ENCODE measurements at places on chromosomes 2 and 18. TPM values are rescaled to one million over a fixed set of nuclear protein-coding genes. Genes with fewer than 3 reads are reported as not detected.

DNA sequence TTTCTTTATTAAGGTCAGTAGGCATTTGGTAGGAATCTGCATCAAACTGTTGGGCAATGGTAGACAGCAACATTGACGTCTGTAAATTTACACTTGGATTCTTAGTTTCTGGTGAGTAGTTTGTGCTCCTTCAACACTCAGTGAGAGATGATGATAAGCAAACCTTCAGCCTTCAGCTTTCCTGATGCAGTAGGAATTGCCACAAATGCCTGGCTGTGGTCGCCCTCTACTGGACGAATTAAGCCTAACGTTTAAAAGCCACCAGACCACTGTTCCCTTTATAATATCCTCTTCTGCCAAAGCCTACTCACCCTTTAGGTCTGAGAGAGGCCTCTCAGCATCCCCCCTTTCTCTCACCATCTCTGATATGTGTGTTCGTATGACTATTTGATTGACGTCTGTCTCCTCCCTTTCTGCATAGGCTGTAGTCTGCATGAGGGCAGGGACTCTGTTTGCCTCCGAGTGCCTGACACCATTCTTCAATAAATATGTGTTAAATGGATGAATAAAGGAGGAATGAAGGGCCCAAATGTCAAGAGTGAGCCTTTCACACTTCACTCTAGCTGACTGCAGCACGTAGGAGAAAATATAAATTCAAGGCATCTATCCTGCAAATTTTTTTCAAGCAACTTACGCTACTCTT, 47.0 kb upstream of the PLEKHM3 start:
- no peaks in the 10 kb centered on the region for H3K4me1 ChIP-seq
- H3K27ac ChIP-seq = no peak overlapping the region
- H3K27me3 ChIP-seq = peaks cover 11% of the 10 kb centered on the region
- no peaks in the 10 kb centered on the region for H3K36me3 ChIP-seq

GRCh38 chr2:86314125-86314524, 23.3 kb downstream of the REEP1 start:
- no peaks in the 10 kb centered on the region for H3K4me1 ChIP-seq
- H3K36me3 ChIP-seq = no peaks in the 10 kb centered on the region
- H3K27ac ChIP-seq = no peak overlapping the region
- no peak overlapping the region for H3K4me3 ChIP-seq

DNA sequence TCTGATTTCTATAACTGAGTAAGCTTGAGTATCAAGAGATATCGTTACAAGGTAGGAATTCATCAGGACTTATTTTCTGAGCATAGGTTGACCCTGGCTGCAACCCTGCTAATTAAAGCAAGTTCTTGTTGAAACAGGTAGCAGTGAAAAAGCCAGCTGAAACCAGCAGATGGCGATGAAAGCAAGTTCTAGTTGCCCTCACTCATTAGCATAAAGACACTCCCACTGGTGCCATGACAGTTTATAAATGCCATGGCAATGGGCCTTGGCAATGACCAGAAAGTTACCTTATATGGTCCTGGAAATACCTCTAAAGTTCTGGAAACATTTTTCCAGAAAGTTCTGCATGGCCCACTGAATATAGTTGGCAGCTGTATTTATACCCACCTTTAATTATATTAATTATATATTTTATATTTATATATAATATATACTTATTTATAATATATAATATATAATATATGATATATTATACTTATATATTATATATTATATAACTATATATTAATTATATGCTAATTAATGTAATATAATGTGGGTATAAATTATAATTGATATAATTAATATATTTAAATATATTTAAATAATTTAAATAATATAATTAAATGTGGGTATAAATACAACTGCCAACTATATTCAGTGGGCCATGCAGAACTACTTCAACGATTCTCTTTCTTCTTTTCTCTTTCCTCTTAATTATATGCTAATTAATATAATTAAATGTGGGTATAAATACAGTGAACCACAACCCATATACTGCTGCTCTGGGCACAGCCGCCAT, 188.0 kb downstream of the CDH7 start:
- H3K27me3 ChIP-seq = no peaks in the 10 kb centered on the region
- H3K4me1 ChIP-seq = no peaks in the 10 kb centered on the region
- no peak overlapping the region for H3K4me3 ChIP-seq
- no peak for DNase-seq
- H3K36me3 ChIP-seq = no peaks in the 10 kb centered on the region
- no peak overlapping the region for H3K27ac ChIP-seq

- H3K4me1 ChIP-seq = no peaks in the 10 kb centered on the region
- peaks cover 5% of the 10 kb centered on the region for H3K27me3 ChIP-seq
- H3K4me3 ChIP-seq = no peak overlapping the region
Observed at GRCh38 chr2:186531257-186531775, 45.3 kb downstream of the ZC3H15 start.

GRCh38 chr2:170152421-170152820, 25.5 kb upstream of the MYO3B start:
- H3K4me3 ChIP-seq = no peak overlapping the region
- no peak overlapping the region for H3K27ac ChIP-seq
- DNase-seq = no peak
- peaks cover 2% of the 10 kb centered on the region for H3K27me3 ChIP-seq

- no peak overlapping the region for H3K4me3 ChIP-seq
- peaks cover 7% of the 10 kb centered on the region for H3K4me1 ChIP-seq
- peak; percentile 59 for DNase-seq
Observed at GRCh38 chr2:135916207-135916606, 40.0 kb upstream of the MCM6 start.

DNA sequence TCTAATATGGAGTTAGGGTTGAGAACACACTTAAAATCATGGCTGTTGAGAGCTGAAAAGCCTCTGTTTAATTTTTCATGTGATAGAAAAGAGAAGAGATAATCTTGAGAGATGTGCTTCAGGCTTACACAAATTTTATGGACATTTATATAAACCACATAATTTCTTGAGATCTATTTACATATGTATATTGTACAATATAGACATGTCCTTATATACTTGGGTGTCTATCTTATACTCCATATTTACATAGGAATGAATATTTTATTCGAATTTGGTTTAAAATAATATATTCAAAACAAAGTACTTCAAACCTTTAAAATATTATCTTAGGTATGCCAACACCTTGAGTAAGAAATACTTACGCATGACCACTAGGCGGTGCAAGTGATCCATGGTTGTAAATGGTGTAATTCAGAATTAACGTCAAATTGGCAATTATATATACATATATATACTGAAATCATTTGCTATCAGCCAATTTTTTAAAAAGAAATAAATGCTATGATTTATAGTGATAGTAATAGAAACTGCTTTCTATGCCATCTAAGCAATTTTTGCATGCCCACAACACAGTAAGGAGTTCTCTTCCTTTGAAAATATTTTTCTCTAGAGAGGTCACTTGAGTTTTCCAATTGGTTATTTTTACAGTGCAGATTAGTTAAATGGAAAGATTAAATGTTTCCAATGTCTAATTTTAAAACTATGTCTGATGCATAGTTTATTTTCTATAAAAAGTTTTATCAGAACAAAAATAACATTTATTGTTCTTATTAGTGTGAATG, 37.6 kb upstream of the SPAG16 start:
- no peaks in the 10 kb centered on the region for H3K27me3 ChIP-seq
- peaks cover 4% of the 10 kb centered on the region for H3K4me1 ChIP-seq
- no peaks in the 10 kb centered on the region for H3K36me3 ChIP-seq
- no peak overlapping the region for H3K4me3 ChIP-seq

DNA sequence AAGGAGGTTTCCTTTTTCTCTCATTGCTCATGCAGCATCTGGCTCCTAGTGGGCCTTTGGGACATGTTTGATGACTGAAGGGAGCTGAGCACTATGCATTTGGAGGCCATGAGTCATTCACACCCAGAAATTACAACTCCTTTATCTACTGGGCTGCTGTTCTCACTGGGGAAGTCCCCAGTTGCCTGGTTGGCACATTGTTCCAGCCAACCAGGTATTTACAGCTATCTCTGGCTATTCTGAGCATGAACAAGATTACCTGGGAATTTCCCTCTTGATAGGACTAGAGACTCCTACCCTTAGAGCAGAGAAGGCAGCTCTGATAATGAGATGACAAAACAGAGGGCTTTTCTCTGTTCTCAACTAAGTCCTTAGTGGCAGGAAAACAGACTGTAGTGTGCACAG, 206.5 kb downstream of the SETBP1 start:
- H3K27me3 ChIP-seq = no peaks in the 10 kb centered on the region
- DNase-seq = no peak
- no peak overlapping the region for H3K4me3 ChIP-seq
- no peaks in the 10 kb centered on the region for H3K4me1 ChIP-seq

DNA sequence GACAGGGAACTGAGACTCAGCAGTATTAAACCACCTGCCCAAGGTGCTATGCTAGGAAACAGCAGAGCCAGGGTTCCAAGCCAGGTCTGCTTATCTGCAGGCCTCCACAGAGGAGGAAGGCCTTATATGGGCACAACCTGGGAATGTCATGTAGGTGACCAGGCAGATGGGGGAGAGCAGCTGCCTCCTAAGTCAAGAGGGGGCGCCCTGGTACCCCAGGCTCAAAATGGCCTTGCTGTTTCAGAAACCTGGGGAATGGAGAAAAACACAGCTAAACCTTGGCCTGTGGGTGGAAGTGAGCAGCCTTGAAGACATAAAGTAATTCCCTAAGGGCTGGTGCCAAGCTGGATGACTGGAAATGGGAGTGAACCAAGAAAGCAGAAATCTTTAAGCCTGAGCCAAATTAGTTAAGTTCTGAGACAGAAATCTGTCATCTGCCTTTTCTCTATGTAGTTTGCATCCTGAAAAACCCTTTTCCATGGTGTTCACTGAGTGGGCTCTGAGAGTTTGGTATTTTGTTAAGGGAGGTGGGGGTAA, 79.1 kb downstream of the MAPK4 start:
- DNase-seq = no peak
- no peak overlapping the region for H3K4me3 ChIP-seq
- no peak overlapping the region for H3K27ac ChIP-seq
- no peaks in the 10 kb centered on the region for H3K4me1 ChIP-seq

DNA sequence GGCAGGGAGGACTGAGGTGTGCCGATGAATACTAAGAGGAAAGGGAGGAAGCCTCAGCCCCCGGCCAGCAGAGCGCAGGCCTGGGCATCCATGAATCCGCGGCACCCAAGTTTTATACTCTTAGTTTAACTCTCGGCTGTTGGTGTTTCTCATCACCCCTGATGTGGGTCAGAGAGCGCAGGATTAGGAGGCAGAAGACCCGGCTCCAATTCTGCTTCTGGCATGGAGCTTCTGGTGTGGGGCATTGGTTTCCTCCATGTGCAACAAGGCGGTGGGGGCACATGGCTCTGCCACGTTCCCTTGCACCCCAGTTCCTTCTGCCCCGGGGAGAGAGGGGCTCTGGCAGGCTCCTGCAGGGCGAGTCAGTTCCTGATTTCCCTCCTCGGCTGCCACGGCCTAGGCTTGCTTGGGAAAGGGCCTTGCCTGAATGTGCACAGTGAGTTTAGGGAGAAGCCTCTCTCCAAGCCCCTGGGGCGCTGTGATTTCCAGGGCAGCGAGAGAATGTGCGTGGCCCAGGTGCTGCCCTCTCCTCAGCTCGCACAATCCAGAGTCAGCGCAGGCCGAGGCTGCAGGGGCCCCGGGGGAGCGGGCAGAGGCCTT, 36.2 kb upstream of the DNMT3A start:
- peak overlapping the region; percentile 85 for H3K4me3 ChIP-seq
- no peak for DNase-seq
- H3K27ac ChIP-seq = peak overlapping the region; percentile 93
- H3K27me3 ChIP-seq = no peaks in the 10 kb centered on the region
- H3K36me3 ChIP-seq = peaks cover 2% of the 10 kb centered on the region

GRCh38 chr2:201807452-201807999, 1.2 kb downstream of the CDK15 start:
- no peak overlapping the region for H3K27ac ChIP-seq
- DNase-seq = no peak
- H3K36me3 ChIP-seq = no peaks in the 10 kb centered on the region
- H3K27me3 ChIP-seq = peaks cover 6% of the 10 kb centered on the region
- H3K4me3 ChIP-seq = no peak overlapping the region

GRCh38 chr2:73223821-73224220, 9.2 kb downstream of the PRADC1 start:
- no peak for DNase-seq
- H3K4me3 ChIP-seq = no peak overlapping the region
- H3K27me3 ChIP-seq = no peaks in the 10 kb centered on the region
- H3K36me3 ChIP-seq = no peaks in the 10 kb centered on the region
- H3K27ac ChIP-seq = peak overlapping the region; percentile 51
- H3K4me1 ChIP-seq = no peaks in the 10 kb centered on the region

Gene MSH2
- total RNA-seq = 44.7 TPM

Gene KCNK3
- total RNA-seq = not detected

Gene LYG1
- 3.8 TPM for total RNA-seq

Gene CTDSP1
- total RNA-seq = 144 TPM

Gene LRRC30
- total RNA-seq = not detected
